ENCODE measurements at places on chromosomes 11 and 22.

DNA sequence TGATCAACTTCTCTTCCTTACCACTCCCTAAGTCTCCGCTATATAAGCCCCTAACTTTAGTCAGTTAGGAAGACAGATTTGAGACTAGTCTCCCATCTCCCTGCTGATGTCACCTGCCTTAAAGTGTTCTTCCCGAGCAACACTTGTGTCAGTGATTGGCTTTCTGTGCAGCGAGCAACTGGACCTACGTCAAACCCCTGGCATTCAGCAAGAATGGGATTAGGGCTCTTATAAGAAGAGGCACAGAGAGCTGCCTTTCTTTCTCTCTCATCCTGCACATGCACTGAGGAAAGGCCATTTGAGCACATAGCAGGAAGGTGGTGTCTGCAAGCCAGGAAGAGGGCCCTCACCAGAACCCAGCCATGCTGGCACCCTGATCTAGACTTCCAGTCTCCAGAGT lies 116.6 kb upstream of the THY1 start:
- DNase-seq, result no peak

- DNase-seq, result no peak
These were observed 32.9 kb upstream of the CYP2D6 start for GRCh38 chr22:42163515-42163914.

GRCh38 chr11:932435-932834 lies 6.8 kb downstream of the AP2A2 start:
- no peak for DNase-seq

- no peak for DNase-seq
These were observed 390.8 kb downstream of the SHANK2 start for GRCh38 chr11:70861559-70861958.

DNA sequence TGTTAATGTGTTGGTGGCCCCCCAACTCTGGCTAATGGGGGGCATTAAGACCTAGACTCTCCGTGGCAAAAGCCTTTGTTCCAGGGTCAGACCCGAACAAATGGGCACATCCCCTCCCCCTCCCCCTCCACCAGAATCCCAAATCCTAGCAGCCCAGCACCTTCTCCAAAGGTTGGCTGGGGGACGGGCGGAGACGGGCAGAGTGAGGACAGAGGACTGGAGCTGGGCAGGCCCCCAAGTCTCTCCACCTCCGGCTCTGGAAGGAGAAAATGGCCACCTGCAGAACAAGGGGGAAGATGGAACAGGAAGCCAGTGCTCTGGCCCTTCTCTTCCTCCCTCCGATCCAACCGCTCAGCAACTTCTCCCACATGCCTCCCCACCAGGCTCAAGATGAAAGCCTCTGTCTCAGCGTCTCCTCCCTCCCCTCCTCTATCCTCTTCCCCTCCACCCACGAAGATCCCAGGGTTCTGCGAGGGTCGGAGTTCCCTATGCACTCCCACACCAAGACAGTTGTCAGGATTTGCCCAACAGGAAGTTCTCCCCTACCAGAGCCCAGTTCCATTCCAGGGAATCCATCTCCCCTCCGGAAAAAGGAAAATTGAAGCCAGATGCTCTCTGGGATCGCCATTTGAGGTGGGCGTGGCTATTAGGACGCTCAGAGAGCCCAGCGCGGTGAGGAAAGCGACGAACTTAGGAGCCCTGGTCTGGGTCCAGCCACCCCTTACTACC lies 20.1 kb downstream of the ADA2 start:
- DNase-seq, result peak; percentile 61

DNA sequence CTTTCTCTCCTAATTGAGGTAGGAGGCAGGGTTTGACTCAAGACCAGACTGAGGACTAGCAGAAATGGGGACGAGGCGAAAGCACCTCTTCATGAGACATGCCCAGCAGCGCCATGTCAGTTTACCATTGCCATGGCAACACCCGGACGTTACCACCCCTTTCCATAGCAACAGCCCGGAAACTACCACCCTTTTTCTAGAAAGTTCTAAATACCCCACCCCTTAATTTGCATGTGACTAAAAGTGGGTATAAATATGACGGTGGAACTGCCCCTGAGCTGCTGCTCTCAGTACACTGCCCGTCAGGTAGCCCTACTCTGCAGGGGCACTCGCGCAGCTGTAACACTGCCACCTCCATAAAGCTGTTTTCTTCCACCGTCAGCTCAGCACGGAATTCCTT lies 5.9 kb upstream of the RAC2 start:
- no peak for DNase-seq

DNA sequence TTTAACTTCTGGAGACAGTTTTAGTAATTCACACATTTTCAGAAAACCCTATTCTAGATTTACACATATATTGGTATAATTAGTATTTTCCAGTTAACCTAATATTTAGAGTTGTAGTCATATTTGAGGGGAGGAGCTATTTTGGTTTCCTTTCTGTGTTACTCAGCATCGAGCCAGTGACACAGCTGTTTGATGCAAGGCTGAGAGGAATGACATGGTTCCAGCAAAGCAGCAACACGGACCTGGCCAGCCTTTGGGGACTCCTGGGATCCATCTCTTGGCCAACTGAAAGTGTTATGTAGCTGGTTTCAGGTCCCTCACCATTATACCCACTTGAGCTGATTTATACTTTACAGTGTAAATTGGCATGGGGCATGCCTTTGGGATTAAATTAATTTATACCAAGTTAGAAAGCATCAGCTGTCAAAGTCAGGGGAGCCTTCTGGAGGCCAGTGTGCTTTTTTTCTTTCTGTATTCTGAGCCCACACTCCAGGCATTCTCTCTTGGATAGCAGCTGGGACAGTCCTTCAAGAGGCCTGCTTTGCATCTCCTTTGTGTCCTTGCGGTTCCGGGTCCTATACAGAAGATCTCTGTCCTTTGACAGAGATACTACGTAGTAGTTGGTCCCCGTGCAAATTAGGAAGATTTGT lies 91.3 kb upstream of the SLC25A18 start:
- DNase-seq, result no peak

DNA sequence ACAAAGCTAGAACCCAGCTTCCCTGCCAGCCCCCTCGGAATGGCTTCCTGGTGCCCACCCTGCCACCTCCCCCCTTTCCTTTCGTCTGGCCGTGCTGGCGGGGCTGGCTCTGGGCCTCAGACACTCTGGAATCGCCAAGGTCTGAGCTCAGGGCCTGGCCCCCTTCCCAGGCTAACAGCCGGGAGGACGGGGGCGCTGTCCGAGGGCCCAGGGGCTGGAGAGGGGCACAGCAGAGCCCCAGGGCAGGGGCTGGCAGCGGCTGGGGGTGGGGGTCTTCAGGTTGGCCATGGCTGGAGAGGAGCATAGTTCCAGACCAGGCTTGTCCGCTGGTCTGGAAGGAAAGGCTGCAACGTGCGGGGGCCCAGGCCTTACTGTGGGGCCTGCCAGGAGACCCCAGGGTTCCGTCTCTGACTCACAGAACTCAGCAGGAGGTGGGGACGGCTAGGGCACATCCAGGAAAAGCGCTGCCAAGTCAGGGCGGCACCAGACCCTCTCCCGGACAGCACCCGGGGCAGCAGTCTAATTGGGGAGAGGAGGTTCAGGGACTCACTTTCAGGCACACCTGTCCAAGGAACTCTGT lies 861 bp upstream of the LTBP3 start:
- DNase-seq, result peak; percentile 50

DNA sequence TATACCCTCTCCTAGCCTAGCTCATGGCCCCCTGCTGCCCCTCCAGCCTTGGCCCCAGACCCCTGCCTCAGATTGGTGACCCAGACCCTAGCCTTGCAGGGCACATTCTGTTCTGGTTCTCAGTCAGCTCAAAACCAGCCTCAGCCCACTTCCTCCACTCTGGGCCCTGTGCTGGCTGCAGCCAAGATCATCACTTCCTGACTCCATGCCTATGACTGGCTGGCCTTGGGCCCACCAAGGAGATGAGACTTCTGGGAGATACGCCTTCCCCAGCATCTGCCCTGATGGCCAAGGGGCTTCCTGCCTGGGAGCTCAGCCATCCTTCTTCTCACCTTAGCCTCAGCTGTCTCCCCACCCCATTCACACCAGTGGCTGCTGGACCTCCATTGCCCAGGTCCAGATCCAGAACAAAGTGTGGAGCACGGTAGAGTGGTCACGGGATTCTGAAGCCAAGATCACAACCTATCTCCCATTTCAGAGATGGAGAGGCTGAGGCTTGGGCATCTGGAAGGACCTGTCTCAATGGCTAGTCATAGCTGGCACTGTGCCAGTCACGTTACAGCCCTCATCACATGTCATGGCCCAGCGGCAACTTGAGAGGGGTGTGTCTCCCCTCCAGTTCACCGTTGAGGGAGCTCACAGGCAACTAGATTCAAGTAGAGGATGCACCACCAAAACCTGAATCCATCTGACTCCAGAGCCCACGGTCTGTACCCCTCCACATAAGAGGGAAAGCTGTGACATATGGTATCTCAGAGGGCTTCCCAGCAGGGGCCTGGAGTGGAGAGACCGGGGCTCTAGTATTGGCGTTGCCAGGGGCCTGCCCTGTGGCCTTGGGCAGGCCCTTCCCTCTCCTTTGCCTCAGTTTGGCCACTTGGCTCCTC lies 43.0 kb upstream of the KLHL35 start:
- DNase-seq, result no peak

- DNase-seq, result no peak
These were observed 82.0 kb upstream of the OR5AK2 start for GRCh38 chr11:56906683-56907148.

GRCh38 chr11:108069947-108070346 lies 51.4 kb upstream of the ACAT1 start:
- peak; percentile 63 for DNase-seq

GRCh38 chr11:106619320-106619990 lies 398.8 kb downstream of the GUCY1A2 start:
- no peak for DNase-seq

DNA sequence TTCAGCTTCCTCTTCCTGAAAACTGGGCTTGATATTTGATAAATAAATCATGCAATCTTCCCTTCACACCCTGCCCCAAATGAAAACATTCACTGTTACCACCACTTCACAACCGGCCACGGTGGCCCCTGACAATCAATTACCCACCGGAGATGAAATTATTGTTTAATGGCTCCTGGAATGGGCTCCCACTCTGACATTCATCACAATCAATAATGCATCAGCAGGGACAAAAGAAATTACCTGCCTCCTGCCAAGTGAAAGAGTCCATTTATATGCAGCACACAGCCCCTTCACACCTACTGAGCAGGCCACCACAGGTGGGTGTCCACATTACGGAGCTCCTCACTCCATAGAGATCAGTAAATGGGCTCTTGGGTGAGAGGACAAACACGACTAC lies 193.5 kb upstream of the SNX19 start:
- no peak for DNase-seq

DNA sequence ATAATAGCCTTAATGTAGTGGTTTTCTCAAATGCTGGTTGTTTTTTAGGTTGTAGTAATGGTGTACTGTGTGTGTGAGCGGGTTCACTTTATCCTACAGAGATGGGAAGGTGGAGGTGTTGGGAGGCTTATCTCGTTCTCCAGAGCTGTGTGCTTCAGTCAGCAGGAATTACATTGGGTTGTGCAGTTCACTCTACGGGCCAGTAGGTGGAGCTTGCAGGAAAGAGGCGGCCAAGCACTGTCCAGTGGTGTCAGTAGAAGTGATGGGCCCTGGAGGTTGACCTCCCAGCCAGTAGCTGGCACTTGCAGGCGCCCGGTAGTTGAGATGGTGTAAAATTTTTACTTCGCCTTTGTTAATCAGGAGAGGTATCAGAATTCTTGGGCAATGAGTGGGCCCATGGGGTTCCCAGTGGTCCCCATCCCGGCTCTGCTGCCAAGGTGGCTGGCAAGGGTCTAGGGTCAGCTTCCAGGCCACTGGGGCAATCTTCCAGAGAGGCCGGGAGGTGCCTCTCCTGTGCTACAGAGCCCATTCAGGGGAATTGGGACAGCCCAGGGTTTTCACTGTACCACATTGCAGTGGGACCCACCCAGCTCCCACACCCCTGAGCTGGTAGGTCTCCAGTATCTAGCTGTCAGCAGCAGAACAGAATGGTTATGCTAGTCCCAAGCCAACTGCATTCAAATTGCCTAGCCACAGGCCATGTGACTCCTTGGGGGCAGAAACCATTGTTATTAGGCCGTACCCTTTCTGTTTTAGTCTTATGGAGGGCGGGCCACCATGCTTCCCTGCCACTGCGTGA lies 43.9 kb downstream of the BIRC2 start:
- DNase-seq, result peak; percentile 30

GRCh38 chr22:35582861-35583670 lies 34.1 kb downstream of the MB start:
- DNase-seq, result peak; percentile 42

DNA sequence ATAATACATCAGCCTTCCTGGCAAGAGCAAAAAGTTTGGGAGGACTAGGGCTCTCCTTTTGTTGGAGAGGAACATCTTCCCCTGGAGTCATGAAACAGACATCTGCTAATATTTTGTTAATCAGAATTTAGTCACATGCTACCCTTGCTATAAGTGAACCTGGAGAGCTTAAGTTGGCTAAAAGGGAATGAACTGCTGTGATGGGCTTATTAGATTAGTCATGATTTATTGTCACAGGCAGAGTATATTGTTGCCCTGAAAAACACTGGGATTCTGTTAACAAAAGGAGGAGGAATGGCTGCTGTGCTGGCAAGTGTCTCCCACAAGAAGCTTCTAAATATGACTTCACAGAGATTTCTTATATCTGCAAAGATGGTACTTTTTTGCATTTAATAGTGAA lies 16.0 kb downstream of the TCP11L1 start:
- DNase-seq, result no peak

DNA sequence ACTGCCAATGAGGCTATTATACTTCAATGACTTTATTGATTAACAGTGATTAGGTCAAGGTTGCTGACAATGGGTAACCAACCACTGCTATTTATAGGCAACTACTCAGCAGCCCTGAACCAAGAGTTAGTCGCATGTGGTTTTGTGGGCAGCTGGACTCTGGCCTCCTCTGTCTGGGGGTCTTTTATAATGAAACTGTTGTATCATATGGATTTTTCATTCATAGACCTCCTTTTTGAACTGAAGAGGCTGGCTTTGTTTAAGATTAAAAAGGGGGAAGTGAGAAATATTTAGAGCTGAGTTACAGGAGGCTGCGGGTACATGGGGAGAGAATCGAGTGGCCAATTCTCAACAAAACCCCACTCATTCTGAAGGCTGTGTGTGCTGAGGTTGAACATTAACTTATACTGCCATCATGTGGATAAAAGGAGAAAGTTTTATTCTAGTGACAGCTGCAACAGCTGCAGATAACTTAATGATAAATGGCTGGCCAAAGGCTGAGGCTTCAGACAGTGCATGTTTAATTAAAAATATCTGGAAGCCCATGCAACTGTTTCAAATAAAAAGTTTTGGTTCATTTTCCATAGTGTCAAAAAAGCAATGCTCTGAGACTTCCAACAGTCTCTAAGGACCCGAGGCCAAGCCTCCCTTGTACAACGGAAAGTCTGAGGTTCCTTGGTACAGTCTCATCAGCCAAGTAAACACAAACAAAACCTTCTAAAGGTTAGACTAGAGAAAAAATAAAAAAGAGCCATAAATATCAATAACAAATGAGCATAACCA lies 682.6 kb downstream of the KCNA4 start:
- DNase-seq, result peak; percentile 63

- DNase-seq, result no peak
These were observed 90.1 kb downstream of the PHF21B start for GRCh38 chr22:44919691-44920090.

GRCh38 chr11:3962406-3962840 lies 107.0 kb downstream of the STIM1 start:
- DNase-seq, result no peak

Measured in astrocyte (in vitro differentiated cells and primary cell).